ENCODE measurements at places on chromosomes 16 and 17.
A peak's percentile ranks its signal among the peaks of the same experiment; 100 is the strongest.

DNA sequence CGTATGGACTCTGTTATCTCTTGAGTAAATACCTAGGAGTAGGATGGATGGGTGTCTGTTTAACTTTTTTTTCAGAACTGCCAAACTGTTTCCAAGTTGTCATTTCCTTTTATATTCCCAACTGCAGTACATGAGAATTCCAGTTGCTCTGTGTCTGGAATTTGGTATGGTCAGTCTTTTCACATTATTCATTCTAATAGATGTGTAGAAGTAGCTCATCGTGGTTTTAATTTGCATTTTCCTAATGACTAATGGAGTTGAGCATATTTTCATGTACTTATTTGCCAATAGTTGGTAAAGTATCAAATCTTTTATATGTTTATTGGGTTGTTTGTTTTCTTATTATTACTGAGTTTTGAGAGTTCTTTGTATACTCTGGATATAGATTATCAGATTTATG lies 27.0 kb downstream of the MRTFB start:
- DNase-seq = peak; percentile 29

GRCh38 chr17:27793168-27793905 lies 7.0 kb downstream of the NOS2 start:
- DNase-seq = no peak

GRCh38 chr17:79176792-79177601 lies 102.4 kb downstream of the ENGASE start:
- no peak for DNase-seq

- no peak for DNase-seq
Measured at GRCh38 chr17:50848039-50848438, 12.7 kb downstream of the WFIKKN2 start.

- DNase-seq = peak; percentile 24
Measured at GRCh38 chr16:64910356-64910755, 211.5 kb downstream of the CDH11 start.
